Epithelial cell of prostate (primary cell): ENCODE measurements at places on chromosomes 7 and 10.
A peak's percentile ranks its signal among the peaks of the same experiment; 100 is the strongest.

DNA sequence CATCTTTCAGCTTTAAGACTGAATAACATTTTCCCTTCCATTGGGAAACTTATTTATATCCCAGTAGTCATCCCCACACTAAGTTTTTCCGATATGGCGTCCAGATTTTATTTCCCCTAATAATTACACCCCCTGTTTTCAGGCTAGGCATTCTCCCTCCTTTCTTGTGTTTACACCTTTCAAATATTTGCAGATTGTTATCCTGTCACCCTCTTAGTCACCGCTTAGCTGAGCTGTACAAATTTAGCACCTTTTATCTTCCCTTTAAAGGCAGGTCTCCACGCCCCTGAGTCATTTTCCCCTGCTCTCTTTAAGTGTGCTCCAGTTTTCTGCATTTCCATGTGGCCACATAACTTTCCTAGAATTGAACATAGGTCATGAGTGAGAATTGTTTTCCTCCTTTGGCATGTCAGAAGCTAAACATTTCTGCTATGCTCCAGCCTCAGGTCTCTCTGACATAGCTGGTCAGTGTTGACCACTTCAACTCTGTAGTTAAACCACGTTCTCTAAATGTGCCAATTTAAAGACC is 47.4 kb downstream of the LRRC4 start:
- no peak for DNase-seq

GRCh38 chr7:97620495-97620894 is 111.4 kb upstream of the TAC1 start:
- no peak for DNase-seq

GRCh38 chr7:147199868-147200267 is 1083.3 kb downstream of the CNTNAP2 start:
- no peak for DNase-seq

DNA sequence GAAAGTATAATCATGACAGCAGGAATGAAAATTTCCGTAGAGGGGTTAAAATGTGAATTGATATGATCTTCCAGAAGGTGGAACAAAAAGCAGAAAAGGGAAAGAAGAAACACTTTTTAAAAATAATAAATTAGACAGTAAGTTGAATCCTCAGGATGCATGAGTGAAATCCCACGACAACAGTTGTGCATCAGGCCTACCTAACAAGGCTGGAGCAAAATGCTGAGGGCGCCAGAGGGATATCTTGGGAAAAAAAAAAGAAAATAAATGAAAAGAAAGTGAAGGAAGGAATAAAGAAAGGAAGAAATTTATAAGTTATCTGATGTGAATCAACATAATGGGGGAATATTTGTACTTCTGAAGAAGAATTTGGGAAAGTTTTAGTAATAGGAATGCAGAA is 13.0 kb upstream of the HUS1 start:
- DNase-seq: no peak

- DNase-seq: no peak
Observed at GRCh38 chr10:69838853-69839252, 37.1 kb downstream of the COL13A1 start.

DNA sequence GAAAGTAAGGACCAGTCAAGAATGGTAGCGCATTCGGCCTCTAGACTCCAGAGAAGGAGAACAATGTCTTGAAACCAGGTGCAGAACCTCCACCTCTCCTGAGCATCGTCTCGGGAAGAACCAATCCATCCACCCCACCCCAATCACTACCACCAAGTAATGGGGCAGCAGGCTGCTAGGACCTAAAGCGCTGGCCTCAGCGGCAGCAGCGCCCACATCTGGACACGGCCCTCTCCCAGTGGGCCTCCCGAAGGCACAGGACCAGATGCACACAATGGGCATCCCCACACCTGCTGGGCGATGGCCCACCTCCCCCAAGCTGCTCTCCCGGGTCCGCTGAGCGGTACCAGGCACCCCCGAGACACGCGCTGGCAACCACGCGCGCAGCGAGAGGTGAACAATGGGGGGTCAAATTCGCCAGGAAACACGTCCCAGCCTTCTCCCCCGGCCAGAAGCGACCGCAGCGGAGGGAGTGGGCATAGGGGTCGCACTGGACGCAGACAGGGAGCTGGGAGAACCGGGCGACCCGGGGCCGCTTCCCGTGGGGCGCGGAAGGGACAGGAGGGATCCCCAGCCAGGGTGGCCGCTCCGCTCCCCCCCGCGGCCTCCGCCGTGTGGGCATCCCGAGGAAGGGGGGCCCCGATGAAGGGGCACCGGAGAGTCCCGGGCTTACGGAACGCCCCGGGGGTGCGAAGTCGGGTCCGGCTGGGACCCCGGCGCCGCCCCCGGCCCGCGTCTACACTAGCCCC is 506 bp downstream of the CTTNBP2 start:
- no peak for DNase-seq

GRCh38 chr10:60384708-60385398 is 4.8 kb downstream of the ANK3 start:
- DNase-seq: peak; percentile 64

- DNase-seq: peak; percentile 24
Observed at GRCh38 chr7:133770863-133771492, 356.2 kb upstream of the LRGUK start.
